ENCODE measurements at places on chromosomes 7 and 10.

- no peak for DNase-seq
Measured at GRCh38 chr7:36984041-36984521, 259.8 kb upstream of the AOAH start.

GRCh38 chr10:114915294-114915693 is 22.7 kb upstream of the TRUB1 start:
- no peak for DNase-seq

DNA sequence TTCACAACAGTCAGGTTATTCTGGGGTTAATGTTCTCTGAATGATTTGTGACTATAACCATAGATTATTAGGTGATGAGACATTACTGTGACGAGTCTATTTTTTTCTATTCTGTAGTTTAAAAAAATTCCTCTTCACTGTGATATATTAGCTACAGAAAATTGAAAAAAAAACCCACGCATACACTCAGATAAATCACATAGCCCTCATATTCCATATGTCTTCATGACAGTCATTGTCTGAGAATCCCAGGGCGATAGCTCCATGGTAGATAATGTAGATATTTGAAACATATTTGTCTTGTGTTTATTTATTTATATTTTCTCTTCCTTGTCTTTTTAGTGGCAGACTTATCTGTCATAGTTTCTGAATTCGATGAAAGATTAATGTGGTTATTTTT is 110.0 kb downstream of the CAMK1D start:
- no peak for DNase-seq

DNA sequence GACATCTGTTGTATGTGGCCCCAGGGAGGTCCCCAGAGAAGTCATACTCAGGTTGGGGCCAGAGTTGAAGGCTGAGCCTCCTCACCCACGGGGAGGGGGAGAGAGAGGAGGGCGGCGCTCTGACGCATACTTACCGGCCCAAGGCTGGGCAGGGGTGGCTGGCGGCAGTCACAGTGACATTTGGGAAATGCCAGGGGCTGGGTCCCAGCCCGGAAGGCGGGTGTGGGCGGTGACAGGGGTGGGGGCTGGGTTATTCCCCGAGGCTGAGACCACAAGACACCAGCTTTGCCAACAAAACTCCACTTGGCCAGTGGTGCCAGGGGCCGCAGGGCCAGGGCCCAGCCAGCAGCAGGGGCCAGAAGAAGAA is 41.1 kb downstream of the RASGEF1A start:
- DNase-seq, result peak; percentile 47

DNA sequence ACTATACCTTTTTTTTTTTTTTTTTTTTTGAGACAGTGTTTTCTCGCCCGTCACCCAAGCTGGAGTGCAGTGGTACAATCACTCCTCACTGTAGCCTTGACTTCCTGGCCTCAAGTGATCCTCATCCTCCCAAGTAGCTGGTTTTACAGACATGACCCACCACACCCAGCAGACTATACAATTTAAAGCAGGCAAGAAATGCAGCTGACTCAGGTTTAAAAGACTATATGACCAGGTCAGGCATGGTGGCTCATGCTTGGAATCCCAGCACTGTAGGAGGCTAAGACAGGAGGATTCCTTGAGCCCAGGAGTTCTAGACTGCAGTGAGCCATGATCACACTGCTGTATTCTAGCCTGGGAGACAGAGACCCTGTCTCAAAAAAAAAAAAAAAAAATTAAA is 89.5 kb upstream of the AUTS2 start:
- no peak for DNase-seq

GRCh38 chr10:24269476-24269875 is 60.5 kb downstream of the KIAA1217 start:
- DNase-seq, result no peak

GRCh38 chr7:1598286-1598685 is 28.5 kb upstream of the PSMG3 start:
- DNase-seq, result no peak

DNA sequence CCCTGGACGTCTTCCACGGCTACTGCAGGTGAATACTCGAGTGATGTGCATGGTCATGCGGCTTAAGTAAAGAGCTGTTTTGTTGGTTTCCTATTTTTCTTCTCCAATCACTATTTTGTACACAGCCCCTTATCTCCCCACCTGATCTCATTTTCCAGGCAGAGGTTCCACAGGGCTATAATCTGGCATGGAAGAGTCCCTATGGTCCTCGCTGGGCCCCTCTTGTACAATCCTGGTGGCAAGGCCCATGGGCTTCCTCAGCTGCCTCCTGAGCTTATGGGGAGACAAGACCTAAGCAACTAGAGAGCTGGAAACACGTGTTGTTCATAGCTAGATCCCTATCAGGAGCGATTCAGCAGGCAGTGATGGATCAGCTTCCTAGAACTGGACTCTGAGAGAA is 181.3 kb upstream of the ADO start:
- DNase-seq, result no peak

DNA sequence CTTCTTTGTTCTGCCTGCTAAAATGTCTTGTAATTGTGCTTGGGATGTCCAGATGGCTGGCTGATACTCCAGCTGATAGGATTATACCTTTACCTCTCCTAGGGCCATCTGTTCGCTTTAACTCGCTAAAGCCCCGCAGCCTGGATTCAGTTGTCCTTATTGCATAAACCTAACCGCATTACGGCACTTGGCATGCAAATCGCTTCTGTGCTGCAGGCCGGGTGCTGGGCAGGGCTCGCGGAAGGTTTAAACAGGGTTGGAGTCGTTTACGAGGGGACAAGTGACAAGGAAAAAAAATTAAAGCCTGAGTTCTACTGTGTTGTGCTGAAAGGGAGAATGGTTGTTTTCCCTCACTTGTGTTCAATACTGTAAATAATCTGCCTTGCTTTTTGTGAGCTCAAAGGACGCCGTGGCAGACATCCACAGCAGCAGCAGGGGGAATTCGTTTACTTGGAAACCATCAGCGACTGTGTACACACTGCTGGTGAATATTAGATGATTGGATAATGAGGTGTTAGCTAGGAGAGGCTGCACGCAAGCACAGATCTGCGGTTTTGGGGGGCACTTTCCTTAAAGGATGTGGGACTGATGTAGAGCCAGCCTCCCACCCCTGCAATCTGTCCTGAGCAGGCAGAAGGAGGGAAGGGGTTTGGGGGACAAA is 93.0 kb downstream of the EBF3 start:
- DNase-seq, result no peak

GRCh38 chr7:43583424-43584194 is 701 bp downstream of the STK17A start:
- DNase-seq, result peak; percentile 48

GRCh38 chr7:86930554-86931307 is 128.7 kb downstream of the ELAPOR2 start:
- no peak for DNase-seq

DNA sequence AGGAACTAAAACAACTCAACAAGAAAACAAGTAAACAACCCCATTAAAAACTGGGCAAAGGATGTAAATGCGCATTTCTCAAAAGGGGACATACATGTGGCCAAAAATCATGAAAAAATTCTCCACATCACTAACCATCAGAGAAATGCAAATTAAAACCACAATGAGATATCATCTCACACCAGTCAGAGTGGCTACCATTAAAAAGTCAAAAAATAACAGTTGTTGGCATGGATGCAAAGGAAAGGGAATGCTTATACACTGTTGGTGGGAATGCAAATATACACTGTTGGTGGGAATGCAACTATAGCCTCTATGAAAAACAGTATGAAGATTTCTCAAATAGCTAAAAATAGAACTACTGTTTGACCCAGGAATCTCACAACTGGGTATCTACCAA is 60.0 kb upstream of the LANCL2 start:
- no peak for DNase-seq

- DNase-seq, result no peak
Measured at GRCh38 chr10:28874210-28874609, 196.9 kb downstream of the BAMBI start.

- DNase-seq, result no peak
Measured at GRCh38 chr7:94012746-94013145, 8.6 kb upstream of the BET1 start.

GRCh38 chr10:124656541-124656940 is 87.6 kb downstream of the FAM53B start:
- DNase-seq, result no peak

- peak; percentile 86 for DNase-seq
Measured at GRCh38 chr7:50632561-50633413, 67.6 kb upstream of the DDC start.

GRCh38 chr7:44489955-44490350 is 505 bp downstream of the NUDCD3 start:
- peak; percentile 19 for DNase-seq

GRCh38 chr10:21520509-21520908 is 5.0 kb downstream of the SKIDA1 start:
- DNase-seq, result no peak

DNA sequence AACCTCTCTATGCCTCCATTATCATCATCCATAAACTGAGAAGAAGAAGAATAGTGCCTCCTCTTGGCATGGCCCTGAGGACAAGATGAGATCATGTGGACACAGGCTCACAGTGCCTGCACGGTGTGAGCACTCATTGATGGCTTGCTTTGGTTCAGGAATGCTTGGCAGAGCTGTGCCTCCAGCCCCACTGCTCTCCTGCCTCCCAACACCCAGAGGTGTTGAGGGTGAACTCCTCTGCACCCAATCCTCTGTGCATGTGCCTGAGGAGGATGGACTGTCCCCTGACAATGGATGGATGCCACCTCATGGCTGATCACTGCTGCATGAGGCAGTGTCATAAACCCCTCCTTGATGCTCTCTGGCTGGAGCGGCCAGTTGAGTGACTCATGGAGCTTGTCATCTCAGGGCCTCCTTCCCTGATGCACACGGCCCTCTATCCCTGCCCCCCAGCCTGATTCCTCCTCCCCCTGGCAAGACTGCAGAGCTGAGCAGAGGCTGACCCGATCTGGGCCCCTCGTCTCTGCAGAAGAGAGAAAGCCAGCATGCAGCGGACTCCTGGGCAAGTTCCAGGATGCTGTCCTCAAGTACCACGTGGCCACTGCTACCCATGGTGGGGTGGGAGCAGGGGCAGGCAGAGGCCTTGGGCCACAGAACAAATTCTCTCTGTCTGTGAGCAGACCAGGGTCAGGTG is 136.3 kb downstream of the KCNMA1 start:
- DNase-seq, result peak; percentile 51

- DNase-seq, result peak; percentile 92
Measured at GRCh38 chr10:90777621-90778020, 80.2 kb downstream of the HTR7 start.

GRCh38 chr7:132403465-132404110 is 172.7 kb downstream of the PLXNA4 start:
- no peak for DNase-seq

GRCh38 chr10:20396701-20397100 is 500.4 kb downstream of the NEBL start:
- no peak for DNase-seq

DNA sequence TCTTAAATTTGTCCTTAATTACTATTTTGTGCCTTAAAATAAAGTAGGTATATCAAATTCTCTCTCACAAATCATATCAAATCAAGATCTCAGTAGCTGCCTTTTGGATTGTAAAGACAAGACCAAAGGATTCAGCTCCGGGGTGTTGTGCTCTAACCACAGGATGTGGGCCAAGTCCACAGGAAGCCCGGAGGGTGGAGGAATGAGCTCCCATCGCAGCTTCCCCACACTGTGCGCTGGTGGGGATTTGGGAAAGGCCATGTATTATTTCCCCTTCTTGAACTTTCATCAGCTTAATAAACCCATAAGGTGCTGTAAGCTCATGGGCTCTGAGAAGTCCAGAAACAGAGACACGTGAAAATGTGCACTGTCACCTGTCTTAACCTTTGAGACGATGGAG is 241.6 kb upstream of the TCERG1L start:
- DNase-seq, result no peak

GRCh38 chr10:43965033-43965917 is 316.6 kb upstream of the ZNF32 start:
- DNase-seq, result peak; percentile 5

DNA sequence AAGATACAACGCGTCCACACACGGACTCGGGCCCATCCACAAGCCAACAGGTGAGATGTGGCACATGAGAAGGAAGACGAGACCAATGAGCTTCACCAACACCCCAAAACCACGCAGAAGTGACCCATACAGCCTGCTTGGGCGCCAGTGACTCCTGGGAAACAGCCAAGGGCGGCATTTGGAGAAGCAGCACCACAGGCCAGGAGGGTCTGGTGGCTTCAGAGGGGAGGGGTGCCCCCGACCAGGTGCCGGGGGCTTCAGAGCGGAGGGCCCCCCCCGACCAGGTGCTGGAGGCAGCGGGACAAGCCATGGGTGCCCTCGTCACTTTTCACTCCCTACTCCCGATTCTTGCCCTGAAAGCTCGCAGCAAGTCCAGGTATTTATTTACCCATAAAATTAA is 140.1 kb downstream of the DIP2C start:
- no peak for DNase-seq

- peak; percentile 88 for DNase-seq
Measured at GRCh38 chr10:121157998-121158397, 306.8 kb downstream of the WDR11 start.

GRCh38 chr10:70804421-70804808 is 11.3 kb upstream of the SGPL1 start:
- no peak for DNase-seq

GRCh38 chr10:120768227-120768626 is 82.9 kb upstream of the WDR11 start:
- no peak for DNase-seq

GRCh38 chr10:6565588-6565987 is 14.5 kb downstream of the PRKCQ start:
- DNase-seq, result peak; percentile 82

DNA sequence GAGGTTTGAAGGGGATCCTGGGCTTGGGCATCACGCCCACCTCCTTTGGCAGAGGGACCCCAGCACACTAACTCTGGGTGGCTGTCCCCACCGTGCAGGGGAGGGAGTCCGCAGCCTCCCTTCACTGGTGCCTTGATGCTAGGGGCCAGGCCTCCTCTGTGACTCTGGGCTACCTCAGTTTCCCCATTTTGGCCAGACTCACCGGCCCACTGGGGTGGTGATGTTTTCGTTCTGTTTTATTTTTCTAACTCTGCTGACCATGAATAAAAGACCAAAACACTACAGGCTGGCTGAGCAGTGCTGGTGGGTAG is 503 bp upstream of the TRIP6 start:
- DNase-seq, result no peak

DNA sequence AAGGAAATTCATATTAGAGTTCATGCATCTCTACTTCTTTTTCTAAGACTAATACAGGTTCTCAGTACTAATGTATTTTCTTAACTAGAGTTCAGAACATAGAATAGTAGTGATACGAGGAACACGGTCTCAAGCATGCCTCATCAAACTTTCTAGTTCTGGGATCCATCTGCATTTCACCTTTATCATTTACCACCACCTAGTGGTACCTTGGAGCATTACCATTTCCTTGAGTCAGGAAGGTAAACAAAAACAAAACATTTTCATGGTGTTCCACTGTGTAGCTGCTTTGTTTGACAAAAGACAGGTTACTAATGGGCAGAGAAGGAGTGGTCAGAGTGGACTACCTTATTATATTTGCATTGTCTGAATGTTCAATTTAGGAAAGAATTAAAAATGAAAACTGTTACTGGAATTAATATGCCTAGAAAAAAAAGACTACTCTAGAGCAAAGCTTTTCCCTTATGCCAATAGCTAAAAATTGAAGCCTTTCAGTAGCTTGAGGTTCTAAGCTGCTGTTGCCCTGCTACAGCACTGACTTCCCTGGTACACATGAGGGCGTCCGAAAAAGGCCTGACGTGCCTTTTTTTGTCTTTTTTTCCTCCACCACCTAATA is 44.5 kb downstream of the STARD3NL start:
- DNase-seq, result no peak

Data from inflammatory macrophage treated with lipopolysaccharide for 1 hour (primary cell).